Cardiac atrium fibroblast (primary cell): ENCODE measurements at places on chromosomes 11 and 22. TPM values are rescaled to one million over a fixed set of nuclear protein-coding genes. Genes with fewer than 3 reads are reported as not detected.

Gene SLCO2B1
- 0.32 and 9.7 TPM in 2 replicates for total RNA-seq

Gene OR8G5
- total RNA-seq = not detected in 2 replicates

Gene SMTNL1
- total RNA-seq = not detected in 2 replicates

Gene PTPMT1
- total RNA-seq = 70.0 and 90.8 TPM in 2 replicates

Gene ARHGAP42
- 5.1 and 5.5 TPM in 2 replicates for total RNA-seq

Gene KRTAP5-10
- total RNA-seq = not detected in 2 replicates

Gene SYTL2
- total RNA-seq = 10.7 and 12.6 TPM in 2 replicates

Gene NXPE2
- total RNA-seq = not detected in 2 replicates

Gene CELSR1
- total RNA-seq = 2.3 and 5.5 TPM in 2 replicates

Gene PKNOX2
- 2.5 and 4.7 TPM in 2 replicates for total RNA-seq
